Kidney (tissue), 22 donors: ENCODE measurements at places on chromosomes 1 and 21.
A peak's percentile ranks its signal among the peaks of the same experiment; 100 is the strongest.

DNA sequence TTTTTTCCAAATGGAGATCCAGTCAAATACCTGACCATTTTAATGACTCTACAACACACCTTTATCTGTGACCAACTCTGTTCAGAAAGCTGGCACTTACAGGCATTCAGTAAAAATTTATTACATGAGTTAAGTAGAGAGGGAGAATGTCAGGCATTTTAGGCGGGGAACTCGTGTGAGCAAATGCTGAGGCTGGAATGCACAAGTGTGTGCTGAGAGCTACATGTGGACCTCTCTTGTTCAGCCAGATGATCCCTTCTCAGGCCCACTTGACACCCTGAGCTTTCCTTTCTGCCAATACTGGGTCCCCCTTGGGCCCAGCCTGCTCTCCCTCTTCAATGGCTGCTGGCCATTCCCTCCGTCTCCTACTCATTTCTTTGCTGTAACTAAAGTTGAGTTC, 11.7 kb downstream of the PPIH start:
- DNase-seq = peak; percentile 33
- no peak overlapping the region for H3K4me3 ChIP-seq
- H3K36me3 ChIP-seq = peaks cover 25% of the 10 kb centered on the region
- no peaks in the 10 kb centered on the region for H3K27me3 ChIP-seq

DNA sequence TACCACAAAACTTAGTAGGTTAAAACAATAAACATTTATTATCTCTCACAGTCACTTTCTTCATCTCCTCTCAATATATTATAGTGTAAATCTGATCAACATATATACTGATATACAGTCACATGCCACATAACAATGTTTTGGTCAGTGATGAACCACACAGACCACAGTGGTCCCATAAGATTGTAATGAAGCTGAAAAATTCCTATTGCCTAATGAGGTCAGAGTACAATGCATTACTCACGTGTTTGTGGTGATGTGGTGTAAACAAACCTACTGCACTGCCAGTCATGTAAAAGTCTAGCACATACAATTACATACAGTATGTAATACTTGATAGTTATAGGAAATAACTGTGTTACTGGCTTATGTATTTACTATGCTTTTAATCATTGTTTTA, 30.1 kb downstream of the OLFML3 start:
- no peak for DNase-seq
- no peaks in the 10 kb centered on the region for H3K4me1 ChIP-seq
- no peak overlapping the region for H3K27ac ChIP-seq
- H3K27me3 ChIP-seq = no peaks in the 10 kb centered on the region
- H3K36me3 ChIP-seq = no peaks in the 10 kb centered on the region

GRCh38 chr1:58264462-58264861, 282.1 kb downstream of the OMA1 start:
- no peaks in the 10 kb centered on the region for H3K27me3 ChIP-seq
- H3K27ac ChIP-seq = no peak overlapping the region
- no peak overlapping the region for H3K4me3 ChIP-seq
- no peaks in the 10 kb centered on the region for H3K4me1 ChIP-seq

GRCh38 chr1:221439008-221439746, 302.7 kb downstream of the DUSP10 start:
- H3K36me3 ChIP-seq = no peaks in the 10 kb centered on the region
- H3K4me1 ChIP-seq = no peaks in the 10 kb centered on the region
- H3K4me3 ChIP-seq = no peak overlapping the region
- DNase-seq = no peak

- H3K27ac ChIP-seq = no peak overlapping the region
- no peak for DNase-seq
- no peaks in the 10 kb centered on the region for H3K27me3 ChIP-seq
- no peaks in the 10 kb centered on the region for H3K36me3 ChIP-seq
- no peak overlapping the region for H3K4me3 ChIP-seq
Observed at GRCh38 chr1:50214717-50215116, 106.0 kb downstream of the ELAVL4 start.

DNA sequence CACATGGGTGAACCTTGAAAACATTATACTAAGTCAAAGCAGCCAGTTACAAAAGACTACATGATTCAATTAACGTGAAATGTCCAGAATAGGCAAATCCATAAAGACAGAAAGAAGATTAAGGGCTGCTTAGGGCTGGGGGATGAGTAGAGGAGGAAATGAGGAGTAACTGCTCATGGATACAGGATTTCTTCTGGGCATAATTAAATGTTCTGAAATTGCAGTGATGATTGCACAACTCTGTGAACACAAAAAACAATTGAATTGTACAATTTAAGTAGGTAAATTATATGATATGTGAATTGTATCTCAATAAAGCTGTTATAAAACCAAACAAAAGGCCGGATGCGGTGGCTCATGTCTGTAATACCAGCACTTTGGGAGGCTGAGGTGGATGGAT, 52.2 kb downstream of the RERE start:
- no peak overlapping the region for H3K4me3 ChIP-seq
- no peak for DNase-seq
- no peaks in the 10 kb centered on the region for H3K36me3 ChIP-seq
- H3K27ac ChIP-seq = no peak overlapping the region

DNA sequence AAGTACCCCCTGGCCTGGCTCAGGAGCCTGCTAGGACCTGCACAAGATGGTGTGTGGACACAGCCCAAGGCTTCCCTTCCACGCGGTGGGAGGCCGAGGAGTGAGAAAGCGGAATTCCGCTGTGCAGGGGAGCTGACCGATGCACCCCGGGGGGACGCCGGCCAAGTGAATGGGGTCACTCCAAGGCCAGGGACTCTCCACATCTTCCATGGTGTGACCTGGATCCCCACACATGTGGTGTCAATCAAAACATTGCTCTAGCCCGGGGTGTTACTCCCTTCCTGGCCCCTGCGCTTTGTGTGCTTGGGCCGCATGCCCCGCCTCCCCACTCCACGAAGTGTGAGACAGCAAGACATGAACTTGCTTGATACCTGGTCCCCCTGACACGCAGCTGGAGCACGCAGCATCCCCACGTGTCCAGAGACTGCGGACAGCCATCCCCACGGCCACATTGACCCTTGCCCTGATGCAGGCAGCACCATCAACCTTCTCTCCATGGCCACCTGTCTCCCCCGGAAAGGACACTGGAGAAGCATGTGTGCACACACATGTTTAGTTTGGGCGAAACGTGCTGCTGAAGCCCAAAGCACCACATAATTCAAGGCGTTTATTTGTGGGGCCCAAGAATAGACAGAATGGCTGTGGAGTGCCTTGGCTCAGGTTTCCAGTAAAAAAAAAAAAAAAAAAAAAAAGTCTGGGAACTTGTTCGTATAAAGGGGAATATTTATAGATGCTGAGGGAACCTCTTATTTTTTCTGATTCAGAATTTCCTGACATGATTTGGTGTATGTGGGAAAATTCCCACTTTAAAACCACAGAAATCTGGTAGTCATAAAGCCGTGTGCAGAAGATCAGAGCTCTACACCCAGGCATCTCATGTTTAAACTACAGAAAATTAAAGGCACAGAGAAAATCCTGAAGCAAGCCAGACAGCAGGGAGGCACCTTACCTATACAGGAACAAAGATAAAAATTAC, 171.7 kb downstream of the HUNK start:
- H3K27me3 ChIP-seq = no peaks in the 10 kb centered on the region
- no peak overlapping the region for H3K4me3 ChIP-seq
- H3K4me1 ChIP-seq = no peaks in the 10 kb centered on the region
- H3K27ac ChIP-seq = no peak overlapping the region
- DNase-seq = peak; percentile 33

DNA sequence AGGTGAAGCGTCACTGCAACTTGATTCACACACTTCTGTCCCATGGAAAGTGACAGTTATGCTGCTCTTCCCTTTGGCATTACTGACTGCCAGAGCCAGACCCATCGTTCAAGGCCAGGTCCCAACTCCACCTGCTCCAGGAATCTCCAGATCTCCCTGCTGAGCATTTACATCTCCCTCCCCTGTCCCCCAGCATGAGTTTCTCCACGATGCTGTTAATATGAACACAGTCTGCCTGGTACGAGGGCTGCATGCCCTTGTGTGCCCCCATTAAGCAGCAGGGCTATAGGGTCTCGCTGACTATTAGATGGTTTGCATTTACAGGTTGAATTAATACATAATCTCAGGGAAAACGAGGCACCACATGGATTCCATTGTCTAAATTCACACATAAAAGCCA, 4.3 kb downstream of the F3 start:
- no peaks in the 10 kb centered on the region for H3K36me3 ChIP-seq
- H3K4me3 ChIP-seq = no peak overlapping the region
- no peaks in the 10 kb centered on the region for H3K4me1 ChIP-seq
- DNase-seq = no peak

- H3K36me3 ChIP-seq = no peaks in the 10 kb centered on the region
- peaks cover 16% of the 10 kb centered on the region for H3K4me1 ChIP-seq
- H3K4me3 ChIP-seq = peak within 1 kb of the TSS; percentile 74
- H3K27ac ChIP-seq = peak within 1 kb of the TSS; percentile 82
- peak; percentile 90 for DNase-seq
Observed at GRCh38 chr1:155050560-155051341, at the start of gene ADAM15. ADAM15 (plus strand) TSS chr1:155051316; CDS start chr1:155051387, 71 bp downstream.

DNA sequence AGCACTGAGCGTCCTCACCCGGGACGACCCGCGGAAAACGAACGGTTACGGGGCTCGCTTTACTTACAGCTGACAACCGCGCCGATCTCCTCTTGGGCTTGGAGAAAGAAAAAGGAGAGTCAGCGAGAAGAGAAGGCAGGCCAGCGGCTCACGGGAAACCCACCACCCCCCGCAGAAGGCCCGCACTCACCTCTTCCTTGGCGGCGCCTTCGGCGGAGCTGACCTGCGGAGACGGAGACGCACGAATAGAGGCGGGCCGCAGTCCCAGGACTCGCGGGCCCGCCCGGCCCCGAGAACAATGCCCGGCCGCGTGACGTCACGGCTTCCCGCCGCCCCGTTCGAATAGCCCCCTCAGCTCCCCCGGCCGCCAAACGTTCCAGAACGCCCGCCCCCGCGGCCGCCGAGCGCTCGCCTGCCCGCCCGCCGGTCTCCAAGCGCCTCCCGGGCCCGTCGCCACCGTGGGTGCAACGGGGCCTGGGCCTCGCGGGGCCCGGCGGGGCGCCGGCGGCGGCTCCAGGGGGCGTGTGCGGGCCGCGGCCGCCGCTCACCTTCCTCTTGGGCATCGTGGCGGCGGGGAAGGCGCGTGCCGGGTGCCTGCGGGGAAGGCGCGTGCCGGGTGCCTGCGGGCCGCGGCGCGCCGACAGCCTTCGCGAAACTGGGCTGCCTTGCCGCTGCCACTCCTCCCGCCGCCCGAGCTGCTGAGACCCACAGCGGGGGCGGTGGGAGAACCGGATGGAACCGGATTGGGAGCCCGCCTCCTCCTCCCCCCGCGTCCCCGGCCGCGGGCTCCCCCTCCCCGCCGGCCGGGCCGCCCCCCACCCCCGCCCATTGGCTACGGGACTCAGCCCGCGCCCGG, at the start of gene HMGN1:
Gene HMGN1 (minus strand): TSS at position 734 of the 856 bp plus-strand sequence. CDS start 171 bp downstream, at position 563.
- peaks cover 2% of the 10 kb centered on the region for H3K36me3 ChIP-seq
- peak; percentile 95 for DNase-seq
- H3K27ac ChIP-seq = peak within 1 kb of the TSS; percentile 86
- peaks cover 6% of the 10 kb centered on the region for H3K4me1 ChIP-seq

DNA sequence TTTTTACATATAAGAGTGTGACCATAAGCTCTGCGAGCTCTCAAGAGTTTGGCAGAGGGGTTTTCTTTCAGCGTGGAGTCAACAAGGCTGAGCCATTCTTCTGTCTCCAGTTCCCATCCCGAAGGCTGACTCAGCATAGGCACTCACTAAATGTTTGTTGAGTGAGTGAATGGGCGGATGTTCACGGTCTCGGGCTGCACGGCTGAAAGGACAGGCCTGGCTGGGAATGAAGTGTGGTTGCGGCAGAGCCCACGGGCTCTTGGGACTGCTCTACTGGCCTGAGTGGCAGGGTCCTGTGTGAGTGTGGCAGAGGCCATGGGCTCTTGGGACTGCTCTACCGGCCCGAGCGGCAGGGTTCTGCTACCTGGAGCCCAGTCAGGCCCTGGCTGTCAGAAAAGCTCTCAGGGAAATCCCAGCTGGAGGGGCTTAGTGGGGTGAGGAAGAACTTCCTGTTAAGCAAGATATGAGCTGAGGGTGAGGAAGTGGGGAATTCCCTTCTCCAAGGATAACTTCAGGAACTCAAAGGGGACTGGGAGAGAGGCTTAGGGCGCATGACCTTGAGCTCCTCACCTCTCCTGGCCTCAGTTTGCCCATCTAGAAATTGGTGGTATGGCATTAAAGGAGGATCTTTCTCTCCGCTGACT, 56.6 kb upstream of the C1orf174 start:
- H3K4me3 ChIP-seq = no peak overlapping the region
- no peaks in the 10 kb centered on the region for H3K27me3 ChIP-seq
- H3K4me1 ChIP-seq = no peaks in the 10 kb centered on the region
- DNase-seq = no peak

DNA sequence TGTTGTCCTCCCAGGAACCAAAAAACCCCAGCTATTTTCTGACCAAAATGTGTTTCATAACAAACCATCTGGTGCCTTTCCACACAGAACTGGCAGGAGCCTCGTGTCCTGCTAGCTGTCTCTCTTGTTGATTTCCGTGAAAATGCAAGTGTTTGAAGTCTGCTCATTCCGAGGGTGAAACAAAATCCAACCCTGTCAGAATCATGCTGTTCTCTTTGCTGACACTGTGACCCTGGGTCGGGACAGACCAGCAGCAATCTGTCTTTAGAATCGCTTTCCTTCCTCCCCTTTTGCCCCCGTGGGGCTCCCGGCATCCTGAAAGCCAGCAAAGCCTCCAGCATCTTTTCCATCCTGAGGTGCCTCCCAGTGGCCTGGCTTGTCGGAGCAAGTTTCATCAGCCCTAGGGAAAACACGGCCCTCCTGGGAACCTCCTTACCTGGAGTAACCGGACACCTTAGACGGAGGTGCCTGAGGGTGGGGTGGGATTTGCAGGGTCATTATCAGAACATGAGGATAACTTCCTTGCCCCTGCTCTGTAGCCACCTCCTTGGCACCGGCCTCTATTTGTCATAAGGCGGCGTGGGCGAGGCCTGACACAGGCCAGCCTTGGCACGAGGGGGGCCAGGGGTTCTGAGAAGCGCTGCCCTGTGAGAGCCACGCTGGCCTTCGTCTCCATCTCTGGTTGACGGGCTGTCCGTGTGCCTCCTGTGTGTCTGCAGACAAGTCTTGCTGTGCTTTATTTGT, 24.9 kb downstream of the LDLRAP1 start:
- peak overlapping the region; percentile 63 for H3K27ac ChIP-seq
- no peak overlapping the region for H3K4me3 ChIP-seq
- DNase-seq = no peak

DNA sequence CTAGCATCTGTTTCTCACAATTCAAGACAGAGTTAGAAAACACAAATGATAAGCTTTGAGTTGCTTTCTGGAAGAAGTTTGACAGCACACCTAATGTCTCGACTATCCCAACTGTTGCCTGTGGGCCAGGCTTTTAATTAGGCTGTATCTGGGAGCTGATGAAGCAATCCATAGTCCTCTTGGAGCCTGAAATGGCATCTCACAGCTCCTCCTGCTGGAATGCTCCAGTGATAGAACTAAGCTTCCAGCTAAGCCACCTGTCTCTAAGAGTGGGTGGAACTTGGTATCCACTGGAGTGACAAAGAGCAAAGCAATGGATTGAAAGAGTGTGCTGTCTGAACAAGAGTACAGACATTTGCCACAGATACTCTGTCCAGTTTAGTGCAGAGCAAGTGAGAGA, 605.3 kb upstream of the NR5A2 start:
- no peaks in the 10 kb centered on the region for H3K27me3 ChIP-seq
- peak; percentile 11 for DNase-seq
- no peak overlapping the region for H3K27ac ChIP-seq
- H3K4me3 ChIP-seq = no peak overlapping the region
- no peaks in the 10 kb centered on the region for H3K4me1 ChIP-seq

GRCh38 chr1:53060579-53060978, 1.4 kb upstream of the PODN start:
- DNase-seq = no peak
- H3K4me1 ChIP-seq = peaks cover 3% of the 10 kb centered on the region
- H3K4me3 ChIP-seq = no peak overlapping the region
- no peaks in the 10 kb centered on the region for H3K36me3 ChIP-seq
